ENCODE measurements at places on chromosomes 1 and 21.

DNA sequence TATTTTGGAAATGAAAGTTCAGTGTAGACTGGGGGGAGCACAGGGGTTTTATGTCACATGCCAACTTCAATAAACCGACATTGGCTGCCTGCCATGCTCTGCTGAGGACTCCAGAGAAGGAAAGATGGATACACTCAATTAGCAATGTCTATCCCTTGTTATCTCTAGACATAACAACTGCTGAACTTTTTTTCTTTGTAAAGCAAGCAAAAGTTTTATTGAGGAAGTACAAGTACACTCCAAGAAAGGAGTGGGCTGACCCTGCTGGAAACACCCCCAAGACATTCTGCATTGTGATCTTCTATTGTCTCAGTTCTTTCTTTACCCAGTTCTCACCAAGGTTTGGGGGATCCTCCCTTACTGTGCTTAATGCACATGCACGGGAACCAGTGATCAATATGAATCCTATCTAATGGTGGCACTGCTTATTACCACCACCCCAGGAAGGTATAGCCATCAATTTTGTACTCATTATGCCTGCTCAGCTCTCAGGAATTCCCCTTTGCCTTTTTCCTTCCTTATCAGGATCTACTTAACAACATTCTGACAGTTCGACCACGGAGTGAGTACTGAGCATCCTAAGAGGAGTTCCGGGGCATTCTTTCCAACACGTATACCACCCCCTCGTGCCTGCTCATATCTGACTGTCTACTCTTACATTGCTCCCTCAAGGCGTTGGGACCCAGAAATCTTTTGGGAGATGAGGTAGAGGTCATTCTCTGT lies 28.7 kb downstream of the SYNJ1 start:
- DNase-seq = no peak

GRCh38 chr1:35718492-35719336 lies at the start of gene C1orf216:
Gene C1orf216, minus strand, starts transcription at chr1:35718884. Its CDS starts 2,563 bp downstream, at chr1:35716321.
- peak; percentile 41 for DNase-seq

- DNase-seq = no peak
Observed at GRCh38 chr1:54314696-54315095, 91.5 kb downstream of the SSBP3 start.

DNA sequence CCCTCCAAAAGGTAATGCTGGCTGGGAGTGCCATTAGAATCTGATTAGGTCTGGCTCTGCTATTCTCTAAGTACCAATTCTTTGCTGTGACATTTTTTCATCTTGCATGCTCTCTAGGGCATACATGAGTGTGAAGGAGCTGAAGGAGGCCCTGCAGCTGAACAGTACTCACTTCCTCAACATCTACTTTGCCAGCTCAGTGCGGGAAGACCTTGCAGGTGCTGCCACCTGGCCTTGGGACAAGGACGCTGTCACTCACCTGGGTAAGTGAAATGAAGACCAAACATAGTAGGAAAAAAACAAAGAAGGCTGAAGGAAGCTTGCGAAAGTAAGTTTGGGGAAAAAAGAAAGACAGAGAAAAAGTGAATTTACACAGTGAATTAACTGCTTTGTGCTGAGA lies 207.9 kb downstream of the PAPPA2 start:
- no peak for DNase-seq

DNA sequence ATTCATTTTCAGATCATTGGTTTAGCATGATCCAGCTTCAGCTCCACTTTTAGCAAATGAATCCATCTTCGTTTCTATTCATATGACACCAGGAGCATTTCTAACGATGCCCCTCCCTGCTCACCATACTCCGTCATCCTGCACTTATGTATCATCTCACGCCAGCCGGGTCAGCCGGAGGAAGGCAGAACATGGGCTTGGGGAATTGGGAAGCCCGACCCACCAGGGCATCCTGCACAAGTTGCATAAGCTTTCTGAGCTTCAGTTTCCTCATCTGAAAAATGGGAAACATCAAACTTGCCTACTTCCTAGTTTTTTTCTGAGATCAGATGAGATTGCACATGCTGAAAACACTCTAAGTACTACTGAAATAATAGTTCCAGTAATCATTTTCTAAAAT lies 194.7 kb downstream of the AK5 start:
- no peak for DNase-seq

DNA sequence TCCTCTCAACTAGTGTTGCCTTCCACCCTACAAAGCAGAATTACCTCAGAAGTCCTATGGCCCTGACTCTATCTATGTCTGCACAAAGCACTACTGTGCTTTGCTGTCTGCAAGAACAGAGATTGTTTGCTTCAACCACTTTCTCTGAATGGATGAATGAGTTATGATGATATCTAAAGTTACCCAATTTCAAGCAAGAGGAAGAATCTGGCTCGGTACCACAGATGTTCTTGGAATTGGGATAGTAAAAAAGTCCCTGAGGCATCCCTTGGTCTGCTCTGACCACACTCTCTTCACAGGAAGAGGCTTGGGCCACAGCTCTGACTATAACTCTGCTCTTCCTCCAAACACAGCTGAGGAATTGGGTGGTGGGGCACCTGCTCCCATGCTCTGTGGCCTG lies 31.2 kb downstream of the MTARC1 start:
- DNase-seq = no peak

DNA sequence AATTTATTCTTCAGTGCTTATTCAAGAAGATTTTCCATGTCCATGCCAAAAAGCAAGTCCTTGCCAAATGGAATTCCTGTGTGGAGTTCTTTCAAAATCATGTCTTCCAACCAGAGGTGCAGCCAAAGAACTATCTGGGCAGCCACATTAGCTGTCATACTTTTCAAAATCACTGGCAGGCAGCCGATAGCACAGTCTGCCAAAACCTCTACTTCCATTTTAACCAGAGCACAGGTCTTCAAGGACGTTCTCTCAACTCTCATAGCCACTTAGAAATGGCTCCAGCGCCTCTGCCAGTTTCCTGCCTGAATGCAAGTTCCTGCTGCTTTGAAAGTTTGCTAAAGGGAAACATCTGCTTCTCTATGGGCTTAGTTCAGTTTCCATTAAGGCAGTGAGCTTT lies 975.7 kb upstream of the ADGRL4 start:
- DNase-seq = peak; percentile 58

DNA sequence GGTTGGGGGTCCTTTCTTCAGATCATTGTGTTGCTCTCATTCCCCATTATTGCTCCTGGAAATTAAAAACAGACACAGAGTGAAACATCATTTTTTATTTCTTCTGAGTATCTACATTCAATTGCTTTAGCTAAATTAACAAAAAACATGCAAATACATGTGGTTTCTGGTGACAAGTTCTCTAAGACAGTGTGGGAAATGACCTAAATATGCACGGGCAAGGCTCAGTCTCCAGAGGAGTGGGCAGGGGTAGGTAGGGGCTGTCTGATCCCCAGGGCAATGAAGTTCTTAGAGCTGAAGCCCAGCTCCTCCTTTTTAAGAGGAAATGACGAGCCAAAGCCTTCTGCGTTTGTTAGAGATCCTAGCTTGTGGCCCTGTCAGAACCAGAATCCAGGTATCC lies 4.5 kb downstream of the LEFTY2 start:
- no peak for DNase-seq

- no peak for DNase-seq
Observed at GRCh38 chr1:26907071-26907917, 6.5 kb downstream of the NR0B2 start.

GRCh38 chr1:66833112-66833511 lies 32.0 kb upstream of the INSL5 start:
- DNase-seq = no peak
